ENCODE measurements at places on chromosomes 11 and 22.

- DNase-seq, result no peak
These were observed 8.4 kb upstream of the CTR9 start for GRCh38 chr11:10742460-10743208.

GRCh38 chr22:30881361-30882183 is 87.0 kb downstream of the MORC2 start:
- DNase-seq, result no peak

- no peak for DNase-seq
These were observed 26.9 kb upstream of the CYB5R3 start for GRCh38 chr22:42676059-42676607.

- no peak for DNase-seq
These were observed 139.0 kb downstream of the KCNC1 start for GRCh38 chr11:17873586-17873985.

- DNase-seq, result no peak
These were observed 60.1 kb downstream of the PARVB start for GRCh38 chr22:44084044-44084772.

DNA sequence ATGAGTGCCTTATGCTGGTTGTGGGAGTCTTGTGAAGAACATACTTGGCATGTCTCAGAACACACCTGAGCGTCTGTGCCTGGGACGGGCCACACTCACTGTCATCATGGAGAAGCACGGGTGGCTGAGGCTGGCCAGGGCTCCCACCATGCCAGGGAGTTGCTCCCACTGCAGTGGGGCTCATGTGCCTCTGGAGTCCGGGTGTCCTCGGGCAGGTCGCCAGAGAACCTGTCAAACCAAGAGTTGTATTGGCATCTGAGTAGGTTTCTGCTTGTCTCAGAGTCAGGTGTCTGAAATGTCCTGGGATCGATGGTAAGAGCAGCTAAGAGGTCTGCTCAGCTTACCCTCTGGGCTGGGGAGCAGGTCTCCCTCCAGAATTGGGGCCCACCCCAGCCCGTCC is 92.1 kb downstream of the BCR start:
- no peak for DNase-seq

DNA sequence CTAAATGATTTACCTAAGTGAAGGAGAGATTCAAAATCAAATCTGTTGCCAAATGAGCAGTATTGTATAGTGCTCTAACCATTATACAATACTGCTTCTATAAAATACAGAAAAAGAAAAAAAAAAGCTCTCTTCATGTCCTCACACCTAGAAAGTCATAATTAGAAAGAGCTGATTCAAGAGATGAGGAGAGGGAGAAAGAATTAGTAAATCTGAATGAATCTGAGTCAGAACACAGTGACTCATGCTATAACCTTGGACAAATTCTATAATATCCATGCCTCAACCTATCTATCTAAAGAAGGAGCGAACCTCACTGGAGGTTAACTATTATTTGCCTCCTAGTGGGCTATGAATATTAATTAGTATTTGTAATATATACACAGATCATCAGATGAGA is 29.4 kb downstream of the AMBRA1 start:
- no peak for DNase-seq

- DNase-seq, result no peak
These were observed 72.1 kb downstream of the ZC3H12C start for GRCh38 chr11:110165039-110165925.

- no peak for DNase-seq
These were observed 110.9 kb downstream of the RASSF10 start for GRCh38 chr11:13119941-13120520.

DNA sequence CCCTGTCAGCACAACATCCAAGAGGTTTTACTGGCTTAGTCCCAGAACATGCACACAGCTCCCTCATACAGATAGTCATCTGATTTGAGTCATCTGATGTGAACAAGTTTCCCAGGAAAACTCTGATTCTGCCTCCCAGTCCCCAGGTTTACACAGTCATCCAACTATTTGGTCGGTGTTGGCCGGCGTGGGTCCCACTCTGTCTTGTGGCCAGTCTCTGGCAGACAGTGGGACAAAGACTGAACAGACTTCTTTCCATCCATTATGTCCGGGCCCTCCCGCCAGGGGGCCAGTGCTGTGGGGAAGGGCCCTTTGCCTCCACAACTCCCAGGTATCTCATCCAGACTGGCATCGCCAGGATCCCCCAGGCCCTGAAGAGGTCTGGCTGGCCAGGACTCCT is 60.0 kb downstream of the BTG4 start:
- no peak for DNase-seq

- DNase-seq, result no peak
These were observed 37.6 kb downstream of the PITPNB start for GRCh38 chr22:27881421-27881820.

GRCh38 chr11:121754598-121754997 is 301.8 kb upstream of the SORL1-AS1 start:
- DNase-seq, result no peak

GRCh38 chr11:18709414-18709813 is 10.8 kb downstream of the TMEM86A start:
- no peak for DNase-seq

DNA sequence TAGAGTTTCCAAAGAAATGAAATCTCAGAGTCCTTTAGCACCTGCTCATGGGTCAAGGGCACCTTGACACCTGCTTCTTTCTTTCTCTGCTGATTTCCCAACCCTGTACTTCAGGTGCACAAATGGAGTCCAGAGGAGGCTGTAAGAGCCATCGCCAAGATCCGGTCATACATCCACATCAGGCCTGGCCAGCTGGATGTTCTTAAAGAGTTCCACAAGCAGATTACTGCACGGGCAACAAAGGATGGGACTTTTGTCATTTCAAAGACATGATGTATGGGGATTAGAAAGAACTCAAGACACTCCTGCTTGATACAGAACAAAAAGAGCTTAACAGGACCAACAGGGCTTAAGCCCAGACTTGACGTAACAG is 5.9 kb downstream of the PTPMT1 start:
- DNase-seq, result no peak

DNA sequence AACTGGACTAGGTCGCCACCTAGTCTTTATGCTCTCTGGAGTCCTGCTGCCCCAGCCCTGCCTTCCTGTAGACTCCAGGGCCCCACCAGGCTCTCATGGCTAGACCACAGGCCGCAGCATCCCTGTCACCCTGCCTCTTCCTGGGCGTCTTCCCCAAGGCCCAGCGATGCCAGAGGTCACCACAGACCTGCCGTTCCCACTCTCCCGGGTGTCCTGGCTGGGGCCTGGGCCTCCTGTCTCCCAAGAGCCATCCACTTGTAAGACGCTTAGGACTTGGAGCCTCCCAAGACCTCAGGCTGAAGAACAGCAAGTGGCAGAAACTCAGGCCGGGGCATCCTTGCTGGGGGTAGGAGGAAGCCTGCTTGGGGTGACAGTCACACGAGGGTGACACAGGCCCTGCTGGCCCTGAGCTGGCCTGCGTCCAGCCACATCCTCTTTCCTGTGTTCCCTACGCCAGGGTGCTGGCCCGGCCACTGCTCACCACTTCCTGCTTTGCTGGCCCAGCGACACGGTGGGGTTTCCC is 2.0 kb upstream of the TCIRG1 start:
- DNase-seq, result no peak

GRCh38 chr11:47912843-47913437 is 64.8 kb upstream of the NUP160 start:
- DNase-seq, result no peak

DNA sequence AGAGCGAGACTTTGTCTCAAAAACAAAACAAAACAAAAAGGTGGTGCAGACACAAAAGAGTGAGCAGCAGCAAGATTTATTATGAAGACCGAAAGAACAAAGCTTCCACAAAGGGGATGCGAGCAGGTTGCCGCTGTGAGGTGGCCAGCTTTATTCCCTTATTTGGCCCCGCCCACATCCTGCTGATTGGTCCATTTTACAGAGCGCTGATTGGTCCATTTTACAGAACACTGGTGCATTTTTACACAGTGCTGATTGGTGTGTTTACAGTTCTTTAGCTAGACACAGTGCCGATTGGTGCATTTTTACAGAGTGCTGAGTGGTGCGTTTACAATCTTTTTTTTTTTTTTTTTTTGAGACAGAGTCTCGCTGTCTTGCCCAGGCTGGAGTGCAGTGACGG is 77.4 kb downstream of the CECR2 start:
- DNase-seq, result no peak

- DNase-seq, result no peak
These were observed 5.1 kb upstream of the SMARCB1 start for GRCh38 chr22:23781511-23782183.

DNA sequence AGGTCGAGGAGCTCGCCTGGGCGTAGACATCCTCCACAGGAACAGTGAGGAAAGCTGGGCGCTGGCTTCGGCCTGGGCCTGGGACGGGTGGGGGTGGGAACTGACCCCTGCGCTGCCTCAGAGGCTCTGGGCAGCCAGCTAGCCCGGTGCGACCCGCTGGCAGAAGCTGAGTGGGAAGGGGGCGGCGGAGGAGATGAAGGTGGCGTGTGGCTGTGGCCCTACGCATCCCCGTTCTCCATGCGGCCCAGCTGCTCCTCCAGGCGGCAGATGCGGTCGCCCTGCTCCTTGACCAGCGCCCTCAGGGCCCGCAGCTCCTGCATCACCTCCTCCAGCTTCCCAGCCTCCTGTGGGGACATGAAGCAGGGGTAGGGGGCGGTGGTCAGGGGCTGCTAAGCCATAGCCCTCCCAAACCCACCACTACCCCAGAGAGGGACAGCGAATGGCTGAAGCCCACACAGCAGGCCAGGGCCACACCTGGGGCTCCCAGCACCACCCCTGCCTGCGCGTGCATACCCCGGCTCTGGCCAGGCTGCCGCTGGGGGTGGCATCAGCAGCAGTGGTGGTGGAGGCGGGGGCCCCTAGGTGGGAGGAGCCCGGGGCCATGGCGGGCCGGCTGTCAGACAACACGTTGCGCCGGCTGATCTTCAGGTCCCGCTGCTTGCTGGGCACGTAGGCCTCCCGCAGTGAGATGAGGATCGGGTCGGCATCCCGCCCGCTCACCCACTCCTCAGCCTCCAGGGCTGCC is 848 bp upstream of the PTPRCAP start:
- DNase-seq, result no peak

DNA sequence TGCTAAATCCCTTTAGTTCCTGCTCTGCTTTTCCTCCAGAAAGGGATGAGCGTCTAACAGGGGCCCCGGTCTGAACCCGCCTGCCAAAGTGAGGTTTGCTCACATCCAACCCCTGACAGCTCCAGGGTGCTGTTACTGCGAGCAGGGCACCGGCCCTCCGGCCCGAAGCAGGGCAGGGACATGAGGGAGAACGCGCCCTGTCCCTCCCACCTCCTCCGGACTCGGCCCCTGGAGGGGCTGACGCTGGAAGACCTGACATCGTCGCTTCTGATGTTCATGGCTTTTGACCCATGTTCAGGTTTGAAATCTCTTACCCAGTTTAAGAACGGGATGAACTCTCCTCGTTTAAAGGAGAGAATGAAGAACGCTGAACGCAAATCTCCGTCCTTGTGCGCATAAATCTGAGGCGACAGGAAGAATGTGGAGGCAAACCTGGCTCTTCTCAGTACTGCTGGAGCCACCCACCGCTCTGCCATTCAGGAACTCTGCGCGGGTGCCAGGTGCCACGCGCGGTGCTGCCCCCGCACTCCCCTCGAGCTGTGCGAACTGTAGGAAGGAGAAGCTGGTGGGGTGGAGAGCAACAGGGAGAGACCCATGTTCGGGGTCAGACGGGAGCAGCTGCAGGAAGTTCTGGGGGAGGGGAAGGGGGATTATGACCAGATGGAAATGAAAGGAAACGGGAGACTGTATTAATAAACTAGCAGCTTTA is 826 bp upstream of the EEF1G start:
- no peak for DNase-seq

DNA sequence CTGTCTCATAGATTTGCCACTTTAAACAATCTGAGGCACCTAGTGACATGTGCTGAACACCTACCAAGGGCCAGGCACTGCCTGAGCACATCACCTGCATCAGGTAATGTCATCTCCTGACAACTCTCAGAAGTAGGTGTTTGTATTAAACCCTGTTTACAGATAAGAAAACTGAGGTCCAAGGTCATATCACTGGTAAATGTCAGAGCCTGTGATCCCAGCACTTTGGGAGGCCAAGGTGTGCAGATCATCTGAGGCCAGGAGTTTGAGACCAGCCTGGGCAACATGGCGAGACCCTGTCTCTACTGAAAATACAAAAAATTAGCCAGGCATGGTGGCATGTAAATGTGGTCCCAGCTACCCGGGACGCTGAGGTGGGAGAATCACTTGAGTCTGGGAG is 39.1 kb upstream of the ACCSL start:
- no peak for DNase-seq

DNA sequence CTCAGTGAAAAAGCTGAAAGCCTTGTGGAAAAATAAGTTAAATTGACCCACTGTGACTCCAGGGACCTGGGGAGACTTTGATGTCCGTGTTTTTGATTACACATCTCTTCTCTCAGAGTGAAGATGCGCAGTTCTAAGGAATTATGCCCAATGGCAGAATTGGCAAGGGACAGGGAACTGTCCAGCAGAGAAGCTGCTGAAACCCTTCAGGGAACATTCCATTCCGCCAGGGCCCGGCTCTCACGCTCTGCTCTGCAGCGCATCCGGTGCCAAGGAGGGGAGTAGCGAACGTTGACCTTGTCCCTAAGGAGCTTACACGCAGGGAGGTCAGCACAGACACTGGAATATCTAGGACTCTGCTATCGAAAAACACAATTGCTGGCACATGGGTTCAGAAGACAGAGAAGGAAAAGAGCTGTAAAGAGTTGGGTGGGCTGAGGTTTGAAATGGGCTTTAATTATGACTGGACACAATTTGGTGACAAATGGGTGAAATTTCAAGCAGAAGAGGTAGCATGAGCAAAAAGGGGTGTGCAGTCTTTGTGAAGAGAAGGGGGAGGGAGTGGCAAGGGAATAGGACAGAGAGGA is 64.5 kb upstream of the B3GAT1 start:
- DNase-seq, result no peak

GRCh38 chr22:45204819-45205218 is 35.9 kb downstream of the KIAA0930 start:
- DNase-seq, result no peak

- no peak for DNase-seq
These were observed 14.3 kb downstream of the C1QTNF6 start for GRCh38 chr22:37173709-37174108.

GRCh38 chr11:38718049-38718448 is 2120.0 kb upstream of the RAG2 start:
- no peak for DNase-seq

DNA sequence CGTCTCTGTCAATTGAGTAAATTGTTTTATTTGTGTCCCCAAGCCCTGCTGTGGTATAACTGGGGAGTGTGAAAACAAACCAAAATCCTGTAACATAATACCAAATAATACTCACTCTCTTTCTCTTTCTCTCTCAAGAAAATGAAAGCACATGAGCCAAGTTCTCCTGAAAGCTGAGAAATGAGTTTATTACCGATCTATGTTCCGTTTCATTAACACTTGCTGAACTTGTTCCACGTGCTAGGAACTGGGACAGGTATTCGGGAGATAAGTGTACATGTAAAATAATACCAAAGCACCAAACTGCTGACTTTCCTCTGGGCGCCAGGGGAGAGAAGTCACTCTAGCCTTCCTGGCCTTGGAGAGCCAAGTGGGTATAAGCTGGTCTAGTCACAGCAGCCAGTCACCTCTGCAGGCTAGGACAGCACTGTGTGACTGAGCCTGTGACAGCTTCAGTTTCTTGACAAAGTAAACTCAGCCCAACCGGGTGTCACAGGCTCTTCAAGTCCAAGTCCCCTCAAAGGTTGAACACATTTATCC is 23.1 kb downstream of the CD6 start:
- DNase-seq, result no peak

GRCh38 chr11:117443266-117444186 is 115.9 kb downstream of the CEP164 start:
- DNase-seq, result no peak

- DNase-seq, result no peak
These were observed 63.0 kb downstream of the TP53I11 start for GRCh38 chr11:44887636-44888035.

GRCh38 chr11:19959648-19960059 is 200.6 kb downstream of the DBX1 start:
- DNase-seq, result no peak

Data from NCI-H2081 treated with DMSO at 0.1 percent for 48 hours (cell line).